ENCODE measurements at places on chromosomes 3 and 15.

GRCh38 chr3:105368566-105369499, 2.1 kb downstream of the ALCAM start:
- DNase-seq: no peak

GRCh38 chr15:87619161-87619960, 637.2 kb downstream of the NTRK3 start:
- DNase-seq: no peak

- no peak for DNase-seq
These were observed 945.6 kb upstream of the GBE1 start for GRCh38 chr3:82707035-82707434.

- no peak for DNase-seq
These were observed 1.2 kb downstream of the COX17 start for GRCh38 chr3:119676020-119676419.

DNA sequence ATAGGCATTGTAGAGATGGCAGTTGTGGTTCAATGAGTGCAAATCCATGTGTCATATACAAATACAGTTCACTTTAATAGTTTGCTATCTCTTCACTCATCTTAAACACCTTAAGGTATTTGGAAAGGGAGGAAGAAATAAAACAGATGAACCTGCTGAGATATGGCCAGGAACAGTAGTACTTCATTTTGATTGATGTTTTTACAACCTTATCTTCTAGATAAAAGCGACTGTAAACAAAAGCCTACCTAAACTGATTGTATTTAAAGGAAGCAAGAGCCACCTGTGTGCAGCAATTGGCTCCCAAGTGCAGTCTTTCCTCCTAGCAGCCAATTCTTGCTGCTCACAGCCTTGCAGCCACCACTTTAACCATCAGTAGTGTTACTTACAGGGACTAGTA, 217.7 kb downstream of the CDIN1 start:
- DNase-seq: no peak

DNA sequence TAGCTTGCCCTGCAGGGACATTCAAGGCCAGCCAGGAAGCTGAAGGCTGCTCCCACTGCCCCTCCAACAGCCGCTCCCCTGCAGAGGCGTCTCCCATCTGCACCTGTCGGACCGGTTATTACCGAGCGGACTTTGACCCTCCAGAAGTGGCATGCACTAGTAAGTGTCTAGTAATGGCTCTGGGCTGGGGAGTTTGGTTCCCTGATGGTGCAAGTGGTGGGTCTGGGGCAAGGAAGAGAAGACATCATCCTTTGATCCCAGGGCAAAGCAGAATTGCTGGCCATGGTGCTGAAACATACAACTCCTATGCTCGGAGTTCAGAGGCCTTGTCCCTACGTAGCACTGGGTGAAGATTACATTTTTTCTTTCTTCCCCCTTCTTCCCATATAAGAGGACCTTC, 311.4 kb downstream of the EPHB1 start:
- no peak for DNase-seq

- DNase-seq: no peak
These were observed 126.2 kb upstream of the C2CD4B start for GRCh38 chr15:62291262-62291661.

- DNase-seq: no peak
These were observed 234.0 kb downstream of the KLF13 start for GRCh38 chr15:31560643-31561042.

DNA sequence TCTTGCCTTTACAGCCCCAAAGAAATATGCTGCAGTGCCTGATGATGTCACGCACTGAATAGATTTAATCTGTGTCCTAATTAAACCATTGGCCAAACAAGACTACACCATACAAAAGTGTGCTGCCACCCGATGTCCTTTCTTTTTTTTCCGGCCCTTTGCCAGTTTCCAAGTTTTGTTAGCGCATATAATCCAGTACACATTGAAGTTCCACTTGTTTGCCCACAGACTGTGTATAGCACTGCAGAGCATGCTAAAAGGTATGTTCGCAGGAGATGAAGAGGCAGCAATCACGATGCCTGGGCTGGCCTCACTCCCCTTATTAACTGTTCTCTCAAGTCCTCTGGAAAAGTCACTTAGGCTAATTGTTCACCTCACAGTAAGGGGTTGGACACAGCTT, 26.8 kb downstream of the MRPS25 start:
- DNase-seq: no peak

- DNase-seq: no peak
These were observed 151.7 kb upstream of the PROK2 start for GRCh38 chr3:71936681-71937080.

GRCh38 chr3:36700537-36701248, 63.7 kb downstream of the DCLK3 start:
- no peak for DNase-seq

GRCh38 chr3:184042617-184043016, 10.2 kb upstream of the HTR3C start:
- DNase-seq: no peak

DNA sequence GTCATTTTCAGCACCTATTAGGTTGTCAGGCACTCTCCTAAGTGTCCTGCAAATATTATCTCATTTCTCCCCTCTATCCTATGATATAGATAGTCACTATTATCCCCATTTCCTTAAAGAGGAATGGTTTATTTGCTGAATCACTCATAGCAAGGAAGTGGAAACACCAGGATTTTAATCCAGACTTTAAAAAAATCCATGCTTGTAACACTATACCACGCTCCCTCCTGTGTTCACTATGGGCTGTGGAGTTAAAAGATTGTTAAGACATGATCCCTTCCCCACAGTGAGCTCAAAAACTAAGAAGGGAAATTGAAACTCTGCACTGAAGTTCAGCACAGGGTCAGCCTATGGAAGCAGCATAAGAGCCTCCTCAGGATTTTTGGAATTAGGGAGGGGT, 60.2 kb downstream of the TMEM39A start:
- no peak for DNase-seq

DNA sequence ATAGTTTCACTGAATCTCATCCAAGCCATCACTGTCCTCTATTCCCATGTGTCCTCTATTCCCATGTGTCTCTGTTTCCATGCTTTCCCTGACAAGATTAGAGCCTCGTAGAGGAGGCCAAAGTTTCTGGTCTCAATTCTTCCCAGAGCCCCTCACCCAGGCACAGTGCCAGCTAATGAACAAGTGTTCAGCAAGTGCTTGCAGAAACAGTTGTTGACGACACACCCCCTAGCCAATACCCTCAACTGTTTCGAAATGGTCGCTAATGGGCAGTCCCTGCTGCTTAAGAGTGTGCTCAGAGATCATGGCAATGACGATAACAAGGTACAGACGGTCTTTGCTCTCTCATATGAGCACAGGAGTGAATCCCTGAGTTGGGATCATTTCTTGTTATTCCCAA, 73.4 kb downstream of the FAM174B start:
- DNase-seq: no peak

DNA sequence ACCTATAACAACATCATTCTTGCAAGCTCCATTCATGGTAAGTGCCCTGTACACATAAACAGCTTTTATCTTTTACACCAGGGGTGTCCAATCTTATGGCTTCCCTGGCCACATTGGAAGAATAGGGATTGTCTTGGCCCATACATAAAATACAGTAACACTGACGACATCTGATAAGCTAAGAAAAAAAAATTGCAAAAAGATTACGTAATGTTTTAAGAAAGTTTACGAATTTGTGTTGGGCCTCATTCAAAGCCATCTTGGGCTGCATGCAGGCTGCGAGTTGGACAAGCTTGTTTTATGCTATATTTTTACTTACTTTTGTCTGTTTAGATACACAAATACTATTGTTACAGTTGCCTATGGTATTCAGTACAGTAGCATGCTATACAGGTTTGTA, 31.6 kb downstream of the ZNF654 start:
- DNase-seq: no peak

DNA sequence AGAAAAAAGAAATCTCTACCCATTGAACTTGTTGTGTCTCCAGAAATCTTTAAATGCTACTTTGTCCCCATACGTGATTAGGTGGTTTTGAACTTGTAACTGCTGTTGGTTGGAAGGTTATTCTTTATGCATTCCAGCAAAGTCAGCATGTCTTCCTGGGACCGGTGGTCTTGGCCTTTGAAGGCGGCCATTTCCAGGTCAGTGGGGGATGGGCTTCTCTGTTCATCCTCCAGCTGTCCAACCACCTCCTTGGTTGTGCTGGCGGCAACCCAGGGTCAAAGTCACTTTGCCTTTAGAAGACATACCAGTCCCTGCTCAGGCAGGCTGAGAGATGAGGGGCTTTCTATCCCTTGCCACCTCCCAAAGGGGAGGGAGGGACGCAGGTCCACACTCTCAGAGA, 37.9 kb upstream of the ARL8B start:
- DNase-seq: no peak

DNA sequence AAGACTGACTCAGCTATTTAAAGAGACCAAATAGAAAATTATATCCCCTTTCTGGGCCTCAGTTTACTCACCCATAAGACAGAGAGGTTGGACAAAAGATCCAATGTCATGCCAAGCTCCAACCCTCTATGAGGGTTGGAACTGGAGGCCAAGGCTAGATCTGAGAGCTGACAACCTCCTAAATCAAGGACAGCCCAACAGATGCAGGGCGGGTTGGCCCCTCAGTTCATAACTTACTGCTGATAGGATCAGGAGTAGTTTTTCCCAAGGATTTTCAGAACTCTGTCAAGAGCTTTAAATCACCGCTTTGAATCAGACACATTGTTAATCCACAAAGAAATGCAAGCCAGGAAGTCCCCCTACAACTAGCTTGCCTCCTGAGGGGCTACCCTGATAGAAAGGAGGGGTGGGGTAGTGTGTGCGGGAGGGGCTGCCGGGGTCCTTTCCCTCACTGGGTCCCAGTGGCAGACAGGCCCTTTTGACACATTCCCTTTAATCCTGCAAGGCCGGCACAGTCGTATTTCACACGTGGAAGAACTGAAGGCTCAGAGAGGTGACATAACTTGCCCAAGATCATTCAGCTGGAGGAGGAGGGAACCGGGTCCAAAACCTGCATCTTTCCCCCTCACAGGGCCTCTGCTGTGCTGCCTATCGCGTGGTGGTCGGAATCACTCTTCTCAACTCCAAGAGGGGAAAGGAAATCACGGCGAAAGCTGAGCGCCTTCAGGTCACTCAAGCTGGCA, 21.4 kb downstream of the BMF start:
- no peak for DNase-seq

DNA sequence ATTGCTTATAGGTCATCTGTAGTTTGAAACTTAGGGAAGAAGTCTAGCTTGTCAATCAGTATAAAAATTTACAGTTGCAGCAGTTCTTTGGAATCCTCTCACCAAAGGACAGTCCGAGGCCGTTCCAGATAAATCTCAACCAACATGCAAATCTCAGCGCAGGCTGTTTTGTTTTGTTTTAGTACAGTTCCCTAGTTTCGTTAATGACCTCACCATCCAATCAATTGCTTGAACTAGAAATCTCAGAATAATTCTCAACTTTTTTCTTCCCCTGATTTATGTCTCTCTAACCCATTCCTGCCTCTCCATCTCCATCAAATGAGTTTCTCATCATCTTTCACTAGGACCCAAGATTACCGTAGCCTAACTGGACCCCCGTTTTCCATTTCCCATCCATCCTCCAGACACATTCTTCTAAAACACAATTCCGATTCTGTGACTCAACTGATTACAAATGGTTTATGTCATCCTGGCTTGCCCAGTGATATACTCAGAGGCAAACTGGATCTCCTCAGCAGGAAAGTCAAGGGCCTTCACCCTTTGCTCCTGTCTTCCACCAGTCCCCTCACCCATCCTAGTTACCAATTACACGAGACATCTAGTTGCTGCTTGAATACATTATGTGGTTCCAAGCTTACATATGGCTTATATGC, 1.3 kb downstream of the SMCO1 start:
- DNase-seq: no peak

DNA sequence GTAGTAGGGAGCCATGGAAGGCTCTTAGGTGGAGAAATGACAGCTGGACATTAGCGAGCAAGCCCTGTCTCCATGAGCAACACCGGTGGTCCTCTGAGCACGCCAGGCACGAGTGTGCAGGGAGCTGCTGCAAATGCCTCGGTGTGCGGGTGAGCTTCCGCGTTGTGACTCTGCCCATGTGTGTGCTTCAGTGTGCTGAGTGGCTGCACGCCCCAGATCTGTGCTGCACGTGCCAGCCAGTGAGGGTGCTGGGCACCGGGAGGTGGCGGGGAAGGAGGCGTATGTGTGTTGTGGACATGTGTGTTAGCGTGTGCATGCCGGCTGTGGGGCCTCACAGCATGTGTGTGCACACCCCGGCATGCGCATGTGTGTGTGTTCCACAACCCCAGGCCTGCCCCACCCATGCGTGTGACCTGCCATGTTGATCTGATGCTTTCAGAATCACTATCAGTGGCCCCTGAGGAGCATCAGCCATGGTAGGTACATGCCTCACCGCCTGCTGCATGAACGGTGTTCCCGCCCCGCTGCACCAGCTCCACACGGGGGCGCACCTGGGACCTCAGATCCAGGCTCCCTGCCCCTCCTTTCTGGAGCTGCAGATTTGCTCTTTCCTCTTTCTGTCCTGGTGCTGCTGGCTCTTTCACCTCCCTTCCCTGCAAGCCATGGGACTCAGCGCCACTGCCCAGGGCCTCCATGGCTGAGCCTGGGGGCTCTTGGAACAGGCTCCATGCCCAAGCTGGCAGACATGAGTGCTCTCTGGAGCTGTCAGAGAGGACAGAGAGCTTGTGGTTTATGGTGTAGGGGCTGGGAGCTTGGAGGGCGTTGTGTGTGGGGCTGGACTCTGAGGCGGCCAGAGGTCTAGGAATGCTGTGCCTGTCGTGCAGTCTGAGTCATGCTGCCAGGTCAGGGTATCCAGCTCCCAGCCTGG, 169.4 kb downstream of the TBC1D2B start:
- DNase-seq: no peak

GRCh38 chr15:89662893-89663626, 7.8 kb upstream of the KIF7 start:
- DNase-seq: no peak

DNA sequence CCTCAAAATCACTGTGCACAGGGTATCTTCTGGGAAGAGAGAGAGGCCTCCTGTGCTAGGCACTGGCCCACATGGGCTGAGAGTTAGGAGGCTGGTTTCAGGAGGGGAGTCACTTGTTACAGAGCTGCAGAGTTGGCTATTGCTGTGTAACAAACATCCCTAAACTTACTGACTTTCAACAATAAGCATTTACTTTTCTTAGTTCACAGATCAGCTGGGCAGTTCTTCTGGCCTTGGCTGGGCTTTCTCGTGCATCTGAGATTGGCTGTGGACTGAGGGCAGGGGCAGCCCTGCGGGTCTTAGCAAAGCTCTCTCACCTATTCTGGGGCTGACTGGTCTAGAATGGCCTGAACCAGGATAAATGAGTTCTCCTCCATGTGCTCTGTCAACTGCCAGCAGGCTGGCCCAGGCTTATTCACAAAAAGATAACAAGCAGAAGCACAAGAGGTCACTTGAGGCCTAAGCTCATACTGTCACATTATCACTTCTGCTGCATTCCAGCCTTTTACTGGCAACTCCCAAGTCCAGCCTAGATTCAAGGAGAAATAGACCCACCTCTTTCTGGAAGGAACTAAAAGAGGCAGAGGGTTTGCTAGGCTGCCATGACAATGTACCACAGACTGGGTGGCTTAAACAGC, 17.2 kb upstream of the RBSN start:
- DNase-seq: no peak
